A549 treated with ZK216348 at 1 μM for 4 hours (cell line): ENCODE measurements at places on chromosomes 7 and 10. TPM values are rescaled to one million over a fixed set of nuclear protein-coding genes. Genes with fewer than 3 reads are reported as not detected.

Gene RINT1
- total RNA-seq, result 14.0 to 16.5 TPM (median 15.8 TPM) in 5 replicates

Gene UPK3B
- 8.1 to 18.7 TPM (median 17.6 TPM) in 5 replicates for total RNA-seq

Gene PTN
- not detected in 5 replicates for total RNA-seq

Gene LDB3
- 0.04 to 0.12 TPM (median 0.08 TPM) in 4 of 5 replicates, not detected in the other for total RNA-seq

Gene LBX1
- not detected in 5 replicates for total RNA-seq

Gene EVX1
- 0.14 to 0.19 TPM (median 0.15 TPM) in 3 of 5 replicates, not detected in the others for total RNA-seq

Gene SPDYE1
- not detected in 5 replicates for total RNA-seq
